ENCODE measurements at places on chromosomes 7 and 10.

- DNase-seq: peak; percentile 61
These were observed 26.7 kb downstream of the CREB3L2 start for GRCh38 chr7:137975221-137975620.

- DNase-seq: no peak
These were observed 180.8 kb upstream of the SLC26A5 start for GRCh38 chr7:103626776-103627175.

- DNase-seq: no peak
These were observed 110.5 kb upstream of the KCTD7 start for GRCh38 chr7:66518151-66518691.

DNA sequence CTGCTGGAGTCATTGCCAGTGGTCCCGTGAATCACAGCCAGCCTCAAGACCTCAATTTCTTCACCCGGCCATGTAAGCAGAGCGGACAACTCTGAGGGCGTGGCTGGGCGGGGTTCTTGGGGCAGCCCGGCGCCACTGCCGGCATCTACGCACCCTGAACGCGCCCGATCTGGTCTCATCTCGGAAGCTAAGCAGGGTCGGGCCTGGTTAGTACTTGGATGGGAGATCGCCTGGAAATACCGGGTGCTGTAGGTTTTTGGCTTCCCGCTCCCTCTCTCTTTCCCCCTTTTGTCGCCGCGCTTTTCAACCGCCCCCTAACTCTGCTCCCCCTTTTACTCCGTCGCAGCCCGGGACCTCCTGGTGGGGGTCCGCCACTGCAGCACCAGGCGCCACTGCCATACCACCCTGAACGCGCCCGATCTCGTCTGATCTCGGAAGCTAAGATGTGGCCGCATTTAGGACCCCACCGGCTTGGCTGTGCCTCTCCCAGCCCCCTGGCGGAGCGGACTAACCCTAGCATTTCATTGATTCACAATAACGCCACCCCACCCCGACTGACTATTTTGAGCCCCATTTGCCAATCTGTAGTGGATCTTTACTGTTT, 25.3 kb downstream of the GARIN1A start:
- DNase-seq: peak; percentile 74

GRCh38 chr10:133608855-133609254, 17.7 kb downstream of the FRG2B start:
- no peak for DNase-seq

DNA sequence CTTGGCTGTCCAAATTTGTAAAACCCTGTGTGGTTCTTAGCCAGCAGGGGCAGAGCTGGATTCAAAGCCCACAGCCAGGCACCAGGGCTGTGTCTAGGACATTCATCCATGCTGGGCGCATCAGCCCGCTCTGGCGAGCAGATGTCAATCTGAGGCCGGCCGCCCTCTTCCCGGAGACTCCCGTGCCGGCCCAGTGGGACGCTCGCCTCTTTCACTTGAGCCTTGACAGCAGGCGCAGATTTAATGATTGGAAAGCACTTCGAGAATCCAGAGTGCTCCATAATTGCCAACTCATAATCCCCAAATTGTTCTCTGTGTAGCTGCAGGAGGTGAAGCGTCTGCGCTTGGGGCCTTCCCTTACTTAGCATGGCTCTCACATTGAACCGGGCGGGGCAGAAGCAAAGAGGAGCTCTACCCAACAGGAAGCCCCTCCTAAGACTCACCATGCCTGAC, 36.7 kb downstream of the SLIT1 start:
- DNase-seq: no peak

- no peak for DNase-seq
These were observed 80.5 kb upstream of the LRGUK start for GRCh38 chr7:134046594-134047128.

Measured in GM13976 (cell line).